ENCODE measurements at places on chromosomes 12 and 14. TPM values are rescaled to one million over a fixed set of nuclear protein-coding genes. Genes with fewer than 3 reads are reported as not detected.

- H3K4me1 ChIP-seq: peaks cover 6% of the 10 kb centered on the region
- no peak for DNase-seq
- H3K27me3 ChIP-seq: no peaks in the 10 kb centered on the region
- no peak overlapping the region for H3K4me3 ChIP-seq
- H3K27ac ChIP-seq: no peak overlapping the region
These were observed 21.3 kb upstream of the POC1B start for GRCh38 chr12:89547101-89547500.

GRCh38 chr14:96584199-96584906 lies 82.2 kb downstream of the PAPOLA start:
- no peak overlapping the region for H3K4me3 ChIP-seq
- H3K27me3 ChIP-seq: peaks cover 2% of the 10 kb centered on the region
- DNase-seq: peak; percentile 14
- no peaks in the 10 kb centered on the region for H3K36me3 ChIP-seq

- H3K4me3 ChIP-seq: no peak overlapping the region
- H3K27ac ChIP-seq: no peak overlapping the region
- H3K27me3 ChIP-seq: no peaks in the 10 kb centered on the region
- H3K4me1 ChIP-seq: no peaks in the 10 kb centered on the region
- no peak for DNase-seq
These were observed 70.5 kb downstream of the GPR65 start for GRCh38 chr14:88075269-88075981.

DNA sequence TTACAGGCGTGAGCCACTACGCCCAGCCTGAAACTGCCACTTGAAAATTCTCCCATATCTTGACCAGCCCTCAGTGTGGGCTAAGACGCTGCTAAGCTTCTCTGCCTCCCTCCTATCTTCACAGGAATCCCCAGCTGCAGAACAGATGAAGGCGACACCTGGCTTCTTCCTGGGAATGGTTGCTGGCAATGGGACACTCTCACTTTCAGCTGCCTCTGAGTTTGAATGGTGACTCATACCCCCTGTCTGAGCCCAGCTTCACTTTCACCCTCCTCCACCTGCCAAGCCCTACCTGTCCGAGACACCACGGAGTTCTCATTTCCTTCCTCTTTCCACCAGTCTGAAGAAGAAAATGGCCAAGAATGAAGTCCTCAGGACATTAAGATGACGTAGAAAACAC lies 18.3 kb upstream of the VASH1 start:
- H3K4me3 ChIP-seq: no peak overlapping the region
- H3K27me3 ChIP-seq: peaks cover 9% of the 10 kb centered on the region
- H3K36me3 ChIP-seq: no peaks in the 10 kb centered on the region

GRCh38 chr14:97710726-97711125 lies 913.5 kb downstream of the VRK1 start:
- H3K27ac ChIP-seq: peak overlapping the region; percentile 59
- no peak for DNase-seq
- H3K27me3 ChIP-seq: no peaks in the 10 kb centered on the region

Gene RPL36AL
- 240 TPM for total RNA-seq

Measured in CD4-positive, CD25-positive, alpha-beta regulatory T cell (primary cell).